ENCODE measurements at places on chromosomes 1 and 21.

DNA sequence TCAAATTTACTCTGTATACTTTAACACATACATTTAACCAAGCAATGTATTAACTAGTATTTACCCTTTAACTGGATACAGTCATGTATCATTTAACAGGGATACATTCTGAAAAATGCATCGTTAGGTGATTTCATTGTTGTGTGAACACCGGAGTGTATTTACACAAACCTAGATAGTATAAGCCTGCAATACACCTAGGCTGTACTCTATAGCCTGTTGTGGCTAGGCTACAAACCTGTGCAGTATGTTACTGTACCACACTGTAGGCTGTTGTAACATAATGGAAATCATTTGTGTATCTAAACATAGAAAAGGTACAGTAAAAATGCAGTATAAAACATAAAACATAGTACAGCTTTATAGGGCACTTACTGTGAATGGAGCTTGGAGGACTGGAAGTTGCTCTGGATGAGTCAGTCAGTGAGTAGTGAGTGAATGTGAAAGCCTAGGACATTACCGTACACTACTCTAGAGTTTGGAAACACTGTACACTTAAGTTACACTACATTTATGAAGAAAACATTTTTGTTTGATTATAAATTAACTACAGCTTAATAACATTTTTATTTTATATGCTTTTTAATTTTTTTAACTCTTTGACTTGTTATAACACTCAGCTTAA, 21.3 kb downstream of the RGS4 start:
- no peak for DNase-seq

GRCh38 chr1:237791592-237791991, 99.1 kb downstream of the ZP4 start:
- DNase-seq, result no peak

DNA sequence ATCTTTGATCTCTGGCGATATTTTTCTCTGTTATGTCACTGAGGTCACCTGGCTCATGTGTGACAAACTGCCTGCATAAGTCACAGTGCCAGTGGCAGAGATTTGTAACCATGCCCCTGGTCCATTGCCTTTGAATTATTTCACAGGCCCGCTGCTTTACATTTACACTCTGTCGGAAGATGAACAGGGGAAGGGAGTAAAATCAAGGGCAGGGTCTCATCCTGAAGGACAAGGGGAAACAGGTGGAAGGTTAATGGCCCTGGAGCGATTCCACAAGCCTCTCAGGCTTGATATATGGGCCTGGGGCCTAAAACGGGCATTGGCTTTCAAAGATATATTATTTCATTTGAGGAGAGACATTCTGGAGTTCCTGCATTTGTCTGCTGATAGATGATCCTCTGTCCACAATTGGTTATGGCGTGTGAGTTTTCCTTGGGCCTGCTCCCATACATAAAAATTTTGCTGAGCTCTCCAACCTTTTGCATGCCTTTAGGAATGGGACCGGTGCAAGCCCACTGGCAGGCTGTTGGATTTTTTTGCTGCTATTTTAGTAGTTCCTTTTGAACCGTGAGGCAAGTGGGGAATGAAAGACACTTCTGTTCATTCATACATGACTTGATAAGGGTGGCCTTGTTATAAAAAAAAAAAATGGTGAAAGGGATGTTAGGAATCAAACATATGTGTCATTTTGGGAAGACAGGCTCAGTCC, 51.9 kb downstream of the NR5A2 start:
- no peak for DNase-seq

DNA sequence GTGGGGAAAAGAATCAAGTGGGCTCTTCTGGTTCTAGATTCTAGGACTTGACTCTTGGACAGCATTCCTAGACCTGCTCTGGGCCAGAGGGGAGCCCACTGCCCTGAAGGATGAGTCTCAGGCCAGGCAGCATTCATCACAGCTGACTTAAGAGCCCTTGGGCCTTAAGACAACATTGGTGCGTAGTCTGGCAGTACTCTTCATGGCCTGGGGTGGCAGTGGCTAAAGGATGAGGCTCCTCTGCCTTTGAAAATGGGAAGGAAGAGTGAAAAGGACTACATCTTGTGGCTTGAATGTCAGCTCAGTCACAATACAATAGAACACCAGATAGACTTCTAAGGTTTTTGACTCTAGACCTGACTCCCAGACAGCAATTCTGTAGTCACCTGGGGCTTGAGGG, 1415.1 kb upstream of the PRMT6 start:
- DNase-seq, result no peak

DNA sequence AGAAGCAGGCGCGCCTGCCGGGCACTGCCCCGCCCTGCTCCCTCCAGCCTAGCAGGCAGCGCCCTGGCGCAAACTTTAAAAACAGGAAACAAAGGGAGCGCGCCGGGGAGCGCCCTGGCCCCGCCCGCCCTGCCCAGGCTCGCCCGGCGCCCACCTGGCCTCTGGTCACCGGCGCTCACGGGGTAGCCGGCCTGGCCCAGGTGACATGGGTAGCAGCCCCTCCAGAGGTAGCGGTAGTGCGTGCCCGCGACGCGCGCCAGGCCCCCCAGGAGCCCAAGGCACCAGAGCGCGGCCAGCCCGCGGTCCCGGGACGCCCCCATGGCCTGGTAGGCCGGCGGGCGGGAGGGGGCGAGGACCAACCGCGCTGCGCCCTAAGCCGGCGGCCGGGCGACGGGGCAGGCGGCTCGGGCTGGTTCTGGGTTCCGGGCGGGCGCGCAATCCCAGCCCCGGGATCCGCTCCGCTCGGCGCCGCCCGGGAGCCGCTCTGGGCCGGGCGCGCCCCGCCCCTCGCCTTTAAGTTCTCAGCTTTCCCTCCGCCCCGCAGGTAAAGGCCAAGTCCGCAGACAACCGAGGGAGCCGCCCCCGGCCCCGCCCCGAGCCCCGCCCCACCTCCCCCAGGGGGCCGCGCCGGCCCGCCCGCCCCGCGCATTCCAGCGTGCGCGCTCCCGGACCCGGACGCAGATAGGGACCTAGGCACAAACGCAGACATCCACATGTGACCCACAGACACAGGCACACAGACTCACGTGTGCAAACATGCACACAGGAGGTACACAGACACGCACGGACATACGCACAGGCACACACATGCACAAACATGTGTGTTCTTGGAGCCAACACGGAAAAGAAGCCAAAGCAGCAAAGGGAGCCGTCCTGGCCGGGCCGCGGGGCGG, 76.7 kb downstream of the ARHGEF16 start:
- DNase-seq, result peak; percentile 6

DNA sequence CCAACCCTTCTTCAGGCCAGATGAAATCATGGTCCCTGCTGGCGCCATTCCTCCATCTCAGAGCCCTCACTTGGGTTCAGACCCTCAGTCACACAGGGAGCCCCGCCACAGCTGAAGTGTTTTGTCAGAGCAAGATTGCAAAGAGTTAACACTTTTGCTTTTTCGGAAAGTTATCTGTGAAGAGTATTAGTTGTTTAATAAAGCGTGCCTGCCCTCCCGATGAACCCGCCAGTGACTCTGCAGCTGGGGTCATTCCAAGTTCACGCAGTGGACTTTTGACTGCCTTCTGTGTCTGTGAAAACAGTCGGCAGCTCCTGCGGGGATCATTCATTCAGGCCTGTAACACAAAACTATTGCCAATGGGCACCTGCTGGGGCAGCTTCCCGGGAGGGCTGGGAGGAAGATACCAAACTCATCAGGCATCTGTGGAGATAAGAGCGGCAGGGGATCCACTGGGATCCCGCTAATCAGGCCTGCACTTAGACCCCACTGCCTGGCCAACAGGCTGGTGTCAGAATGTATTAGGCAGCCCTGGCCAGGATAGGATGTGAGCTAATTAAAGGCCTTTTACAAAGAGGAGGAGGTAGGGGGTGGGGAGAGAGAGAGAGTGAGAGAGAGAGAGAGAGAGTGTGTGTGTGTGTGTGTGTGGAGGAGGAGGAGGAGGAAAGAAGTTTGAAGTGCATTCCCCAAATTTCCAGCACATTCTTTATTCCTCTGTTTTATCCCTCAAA, 184.5 kb downstream of the DHRS3 start:
- no peak for DNase-seq

DNA sequence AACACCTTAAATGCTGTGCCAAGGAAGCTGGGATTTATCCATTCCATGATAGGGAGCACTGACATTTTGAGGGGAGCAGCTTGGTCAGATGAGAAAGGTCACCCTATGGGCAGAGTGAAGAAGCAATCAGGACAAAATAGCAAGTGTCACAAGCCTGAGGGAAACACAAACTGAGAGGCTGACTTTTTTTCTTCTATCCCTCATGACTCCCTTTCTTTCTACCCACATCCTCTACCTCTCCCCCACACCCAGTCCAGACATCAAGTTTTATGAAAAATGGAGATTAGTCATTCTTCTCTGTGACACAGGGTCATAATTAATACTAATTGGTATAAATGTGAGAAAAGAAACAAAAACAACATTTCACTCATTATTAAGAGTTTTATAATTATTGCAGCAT, 103.1 kb downstream of the SLC25A24 start:
- DNase-seq, result no peak

DNA sequence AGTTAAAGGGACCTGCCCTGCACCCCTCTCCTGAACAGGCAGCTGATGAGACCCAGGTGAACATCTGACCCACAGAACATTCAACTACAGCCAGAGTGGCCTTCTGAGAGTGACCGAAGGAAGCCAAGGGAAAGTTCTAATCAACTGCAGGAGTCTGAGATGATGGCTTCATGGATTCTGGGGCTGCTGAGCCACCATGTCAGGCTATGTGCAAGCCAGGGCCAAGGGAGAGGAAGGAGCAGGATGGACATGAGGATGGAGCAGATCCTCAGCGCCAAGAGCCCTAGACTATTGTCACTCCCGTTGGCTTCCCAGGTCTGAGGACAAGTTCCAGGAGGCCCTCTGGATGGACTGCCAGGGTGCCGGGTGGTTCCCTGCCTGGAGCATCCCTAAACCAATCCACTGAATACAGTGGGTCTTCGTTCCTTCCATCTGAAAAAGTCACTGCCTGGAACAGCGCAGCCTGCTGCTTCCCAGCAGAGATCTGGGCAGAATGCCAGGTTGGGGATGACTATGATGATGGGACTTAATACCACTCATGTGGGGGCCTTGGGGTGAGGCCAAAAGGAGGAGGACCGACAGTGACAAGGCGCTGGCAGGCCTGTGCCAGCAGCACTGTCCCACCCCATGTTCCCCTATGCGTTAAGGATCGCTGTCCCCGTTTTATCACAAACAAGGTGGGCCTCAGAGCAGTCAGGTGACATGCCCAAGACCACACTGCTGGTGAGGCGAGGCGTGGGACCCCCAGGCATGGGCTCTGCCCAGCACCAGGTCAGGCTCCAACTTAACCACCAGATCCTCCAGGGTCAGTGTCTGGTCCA, 19.8 kb downstream of the SPOCD1 start:
- DNase-seq, result no peak

- no peak for DNase-seq
These were observed 67.0 kb downstream of the XCL2 start for GRCh38 chr1:168476588-168477385.

DNA sequence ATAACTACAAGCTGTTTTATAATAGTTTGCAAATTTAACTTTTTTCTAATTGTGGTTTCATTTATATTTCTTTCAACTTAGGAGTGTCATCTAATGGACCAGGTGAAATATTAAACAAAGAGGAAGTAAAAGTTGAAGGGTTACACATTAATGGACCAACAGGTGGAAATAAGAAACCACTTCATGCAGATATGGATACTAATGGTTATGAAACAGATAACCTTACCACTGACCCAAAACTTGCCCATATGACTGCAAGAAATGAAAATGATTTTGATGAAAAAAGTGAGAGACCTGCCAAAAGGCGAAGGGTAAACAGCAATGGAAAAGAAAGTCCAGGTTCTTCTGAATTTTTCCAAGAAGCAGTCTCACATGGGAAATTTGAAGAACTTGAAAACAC, 59.7 kb downstream of the MIER1 start:
- DNase-seq, result no peak

DNA sequence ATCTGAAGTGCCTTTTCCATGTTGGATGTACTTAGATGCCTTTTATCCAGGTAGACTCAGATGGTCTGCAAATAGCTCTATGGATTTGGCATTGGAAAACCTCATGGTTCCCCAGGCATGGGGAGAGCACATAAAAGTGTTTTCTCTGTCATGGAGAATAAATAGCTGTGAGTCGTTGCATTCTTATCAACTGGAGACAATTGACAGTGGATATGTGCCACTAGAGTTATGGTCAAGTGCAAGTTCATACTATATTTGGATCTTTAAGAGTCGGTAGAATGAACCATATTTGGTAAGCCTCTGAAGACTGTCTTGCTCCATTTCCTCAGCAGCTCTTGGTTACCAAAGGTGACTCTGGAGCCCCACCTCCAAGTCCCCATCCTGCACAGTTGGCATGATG, 83.7 kb downstream of the ROR1 start:
- DNase-seq, result no peak

DNA sequence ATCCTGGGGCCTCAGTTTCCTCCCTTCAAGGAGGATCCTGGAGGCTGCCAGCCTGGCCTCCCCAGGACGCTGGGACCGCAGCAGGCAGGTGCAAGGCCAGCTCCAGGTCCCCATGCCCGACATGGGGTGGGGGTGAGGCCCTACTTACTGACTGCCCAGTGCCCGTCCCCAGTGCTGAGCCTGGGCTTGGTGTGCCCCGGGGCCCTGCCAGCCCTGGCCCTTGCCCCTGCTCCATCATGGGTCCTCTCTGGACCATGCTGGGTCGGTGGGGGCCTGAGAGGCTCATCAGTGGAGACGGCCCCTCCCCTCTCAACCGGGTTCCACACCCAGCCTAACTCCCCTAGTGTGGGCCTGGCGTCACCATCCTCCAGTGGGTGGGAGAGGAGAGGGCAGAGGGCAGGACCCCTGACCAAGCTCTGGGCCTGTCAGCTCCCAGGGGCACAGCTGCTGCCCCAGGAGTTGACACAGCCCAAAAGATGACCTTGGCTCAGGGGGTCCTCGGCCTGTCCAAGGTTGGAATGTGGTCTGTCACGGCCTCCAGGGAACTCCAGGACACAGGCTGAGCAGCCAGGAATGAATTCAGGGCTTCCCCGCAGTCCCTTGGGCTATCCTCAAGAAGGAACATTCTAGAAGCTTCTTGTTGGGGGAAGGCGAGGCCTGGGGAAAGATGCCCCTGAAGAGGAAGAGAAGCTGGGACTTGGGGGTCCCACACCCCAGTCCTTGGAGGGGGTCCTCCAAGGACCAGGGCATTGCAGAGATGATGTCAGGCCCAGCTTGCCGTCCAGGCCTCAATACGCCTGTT, 17.6 kb upstream of the ARF1 start:
- DNase-seq, result no peak

- no peak for DNase-seq
These were observed 56.2 kb downstream of the ODF2L start for GRCh38 chr1:86339906-86340305.

GRCh38 chr1:98870959-98871903, 133.4 kb downstream of the PLPPR5 start:
- DNase-seq, result no peak

GRCh38 chr1:151897991-151898431, 11.3 kb downstream of the THEM4 start:
- no peak for DNase-seq

- DNase-seq, result no peak
These were observed 36.0 kb upstream of the DHCR24 start for GRCh38 chr1:54922921-54923421.

DNA sequence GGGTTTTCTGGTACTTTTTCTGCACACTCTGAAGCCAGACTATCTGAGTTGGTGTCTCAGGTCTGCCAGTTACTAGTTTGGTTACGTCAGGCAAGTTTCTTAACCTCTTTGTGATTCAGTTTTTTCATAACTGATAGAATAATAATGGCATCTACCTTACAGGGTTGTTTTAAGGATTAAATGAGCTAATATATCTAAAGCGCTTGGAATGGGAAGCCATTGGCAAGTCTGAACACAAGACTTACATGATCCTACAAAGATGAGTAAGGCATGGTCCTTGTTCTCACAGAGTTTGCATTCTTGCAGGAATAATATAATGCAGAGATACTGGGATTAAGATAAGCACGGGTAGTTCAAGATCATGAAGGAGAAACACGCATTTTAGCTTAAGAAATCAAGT, 9.2 kb upstream of the DENND2D start:
- no peak for DNase-seq

All from NCI-H1930 (cell line).